ENCODE measurements at places on chromosomes 16 and 17. TPM values are rescaled to one million over a fixed set of nuclear protein-coding genes. Genes with fewer than 3 reads are reported as not detected.

DNA sequence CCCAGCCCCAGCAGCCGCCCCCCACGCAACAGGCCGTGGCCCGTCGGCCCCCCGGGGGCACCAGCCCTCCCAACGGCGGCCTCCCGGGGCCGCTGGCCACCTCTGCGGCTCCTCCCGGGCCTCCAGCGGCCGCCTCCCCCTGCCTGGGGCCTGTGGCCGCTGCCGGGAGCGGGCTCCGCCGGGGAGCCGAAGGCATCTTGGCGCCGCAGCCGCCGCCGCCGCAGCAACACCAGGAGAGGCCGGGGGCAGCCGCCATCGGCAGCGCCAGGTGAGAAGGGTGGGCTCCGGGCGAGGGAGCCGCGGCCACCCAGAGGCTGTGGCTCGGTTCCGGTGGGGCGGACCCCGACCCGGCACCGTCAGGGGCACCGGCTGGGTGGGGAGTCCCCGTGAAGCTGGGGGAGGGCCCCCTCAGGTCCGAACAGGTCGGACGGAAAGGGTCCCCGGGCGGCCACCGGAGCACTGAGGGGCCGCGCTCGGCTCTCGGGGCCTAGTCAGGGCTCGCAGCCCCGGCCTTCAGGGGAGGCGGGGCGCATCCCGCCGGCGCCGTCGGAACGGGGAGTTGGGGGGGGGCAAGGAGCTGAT lies 583 bp downstream of the ATXN2L start:
- no peak for DNase-seq

- no peak for DNase-seq
These were observed 42.9 kb downstream of the SYT17 start for GRCh38 chr16:19210968-19211367.

DNA sequence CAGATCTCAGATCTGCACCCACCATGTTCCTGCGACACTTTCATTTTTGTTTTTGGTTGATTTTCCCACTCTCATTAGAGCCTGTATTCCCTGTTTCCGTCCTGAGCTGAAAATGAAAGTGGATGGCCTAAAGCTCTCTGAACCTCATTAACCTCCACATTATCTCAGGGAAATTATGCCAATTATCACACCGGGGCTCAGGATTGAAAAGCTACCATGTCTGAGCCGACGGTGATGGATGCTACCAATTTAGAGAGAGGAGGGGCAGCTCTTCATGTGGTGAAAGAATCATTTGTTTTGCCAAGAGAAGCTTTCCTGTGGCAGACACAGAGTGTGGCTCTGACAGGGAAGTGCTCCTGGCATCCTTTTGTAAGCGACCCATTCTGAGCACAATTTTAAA lies 410.4 kb upstream of the CDH11 start:
- no peak for DNase-seq

GRCh38 chr16:76583466-76583865 lies 306.3 kb downstream of the CNTNAP4 start:
- DNase-seq: no peak

- DNase-seq: no peak
These were observed 70.3 kb downstream of the CMC2 start for GRCh38 chr16:80936410-80936809.

The PRRT2 gene
- total RNA-seq: 2.1 TPM

- DNase-seq: no peak
These were observed 1.2 kb upstream of the TLCD3B start for GRCh38 chr16:30032083-30032819.

GRCh38 chr16:30914830-30915229 lies 8.5 kb upstream of the FBXL19 start:
- no peak for DNase-seq

The DLX3 gene
- not detected for total RNA-seq

DNA sequence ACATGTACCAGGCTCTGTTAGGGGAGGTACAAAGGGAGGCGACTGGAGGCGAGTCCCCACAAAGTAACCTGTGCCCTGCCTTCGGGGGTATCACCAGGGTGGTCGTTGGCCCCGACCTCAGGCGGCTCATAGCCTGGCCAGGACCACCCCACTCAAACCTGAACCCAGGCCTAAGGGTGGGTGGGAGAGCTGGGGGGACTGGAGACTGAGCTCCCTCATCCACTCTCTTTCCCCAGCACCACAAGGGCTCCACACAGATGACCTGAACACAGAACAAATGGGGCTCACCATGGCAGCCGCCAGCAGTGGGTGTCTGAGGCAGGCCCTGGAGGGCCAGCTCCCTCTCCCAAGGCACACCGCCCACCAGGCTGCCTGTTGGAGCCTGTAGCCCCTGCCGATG lies 120.6 kb upstream of the TNRC6C start:
- no peak for DNase-seq

DNA sequence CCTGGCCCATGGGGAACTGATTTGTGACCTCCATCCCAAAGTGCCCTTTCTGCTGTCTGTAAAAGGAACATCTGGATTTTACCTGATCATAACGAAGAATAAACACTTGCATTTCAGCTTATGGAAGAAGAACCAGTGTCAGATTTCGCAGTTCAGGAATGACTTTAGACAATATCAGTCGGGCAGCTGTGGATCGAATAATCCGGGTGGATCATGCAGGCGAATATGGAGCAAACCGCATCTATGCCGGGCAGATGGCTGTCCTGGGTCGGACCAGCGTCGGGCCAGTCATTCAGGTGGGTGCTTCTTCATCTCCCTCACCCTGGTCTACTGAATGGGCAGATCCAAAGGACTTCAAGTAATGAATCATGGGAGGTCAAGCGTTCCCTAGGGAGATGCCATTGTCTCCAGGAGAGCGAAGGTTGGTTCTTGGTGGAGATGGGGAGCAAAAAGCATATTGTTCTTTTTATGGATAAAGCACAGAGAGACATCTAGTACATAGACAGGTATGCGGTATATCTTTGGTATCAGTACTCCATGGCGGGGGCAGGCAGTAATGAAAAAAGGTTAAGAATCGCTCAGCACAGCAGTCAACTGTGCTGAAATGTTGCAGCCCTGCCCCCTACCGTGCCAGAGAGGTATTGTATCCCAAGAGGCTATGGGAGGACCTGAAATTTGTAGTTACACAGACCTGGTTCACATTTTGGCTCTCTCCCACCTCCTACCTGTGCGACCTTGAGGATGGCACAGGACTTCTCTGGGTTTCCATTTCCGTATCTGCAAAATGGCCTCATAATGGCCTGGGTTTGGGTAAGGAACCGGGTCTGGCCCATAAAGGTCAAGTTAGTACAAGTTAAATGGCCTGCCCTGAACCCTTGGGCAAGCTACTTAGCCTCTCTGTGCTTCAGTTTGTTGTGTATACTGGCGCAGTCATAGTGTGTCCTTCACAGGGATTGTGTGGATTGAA lies 4.7 kb downstream of the COQ7 start:
- DNase-seq: no peak

DNA sequence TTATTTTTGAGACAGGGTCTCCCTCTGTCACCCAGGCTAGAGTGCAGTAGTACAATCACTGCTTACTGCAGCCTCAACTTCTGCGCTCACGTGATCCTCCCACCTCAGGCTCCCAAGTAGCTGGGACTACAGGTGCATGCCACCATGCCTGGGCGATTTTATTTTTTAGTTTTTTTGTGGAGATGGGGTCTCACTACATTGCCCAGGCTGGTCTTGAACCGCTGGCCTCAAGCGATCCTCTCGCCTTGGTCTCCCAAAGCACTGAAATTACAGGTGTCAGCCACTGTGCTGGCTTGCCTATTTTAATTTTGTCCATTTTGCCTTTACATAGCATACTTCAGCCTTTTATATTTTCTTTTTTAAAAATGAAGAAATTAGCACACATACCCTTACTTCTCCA lies 51.2 kb downstream of the TTC19 start:
- DNase-seq: no peak

DNA sequence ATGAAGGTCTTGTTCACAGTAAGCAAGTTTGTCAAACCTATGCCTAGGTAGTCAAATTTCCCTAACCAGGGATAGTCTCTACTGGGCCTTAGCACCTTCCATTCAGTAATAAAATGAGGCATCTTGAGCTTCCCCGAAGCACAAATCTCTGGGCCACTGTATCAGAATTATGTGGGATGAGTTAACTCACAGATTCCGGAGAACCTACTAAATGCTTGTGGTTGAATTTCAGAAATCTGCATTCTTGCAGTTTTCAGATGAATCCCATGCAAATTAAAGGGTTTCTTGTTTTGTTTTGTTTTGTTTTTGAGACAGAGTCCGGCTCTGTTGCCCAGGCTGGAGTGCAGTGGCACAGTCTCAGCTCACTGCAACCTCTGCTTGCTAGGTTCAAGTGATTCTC lies 478.8 kb upstream of the HSBP1 start:
- no peak for DNase-seq

DNA sequence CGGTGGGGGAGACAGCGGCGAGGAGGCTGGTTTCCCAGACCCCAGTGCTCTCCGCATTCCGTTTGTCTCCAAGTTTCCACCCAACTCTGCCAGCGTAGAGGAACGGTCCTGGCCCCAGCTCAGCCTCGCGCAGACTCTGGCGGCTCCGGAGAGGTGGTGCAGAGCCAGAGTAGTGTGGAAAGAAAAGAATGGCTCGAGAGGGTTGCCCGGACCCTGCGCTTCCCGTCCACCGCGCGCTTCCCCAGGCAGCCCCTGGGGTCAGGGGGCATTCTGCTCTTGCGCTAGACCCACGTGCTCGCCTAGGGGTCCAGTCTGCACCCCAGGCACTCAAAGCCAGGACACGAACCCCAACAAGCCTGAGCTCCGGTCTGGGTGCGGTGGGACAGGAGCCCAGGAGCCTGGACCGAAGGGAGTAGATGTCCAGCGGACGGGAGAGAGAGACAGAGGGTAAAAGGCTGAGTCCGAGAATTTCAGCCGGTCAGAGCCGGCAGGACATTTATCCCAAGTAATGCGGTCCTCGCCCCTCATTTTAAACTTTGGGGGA lies 3.8 kb downstream of the PMP22 start:
- DNase-seq: no peak

GRCh38 chr17:45380046-45380765 lies 52.5 kb downstream of the ARHGAP27 start:
- DNase-seq: no peak

The ZNF764 gene
- total RNA-seq: 11.4 TPM

DNA sequence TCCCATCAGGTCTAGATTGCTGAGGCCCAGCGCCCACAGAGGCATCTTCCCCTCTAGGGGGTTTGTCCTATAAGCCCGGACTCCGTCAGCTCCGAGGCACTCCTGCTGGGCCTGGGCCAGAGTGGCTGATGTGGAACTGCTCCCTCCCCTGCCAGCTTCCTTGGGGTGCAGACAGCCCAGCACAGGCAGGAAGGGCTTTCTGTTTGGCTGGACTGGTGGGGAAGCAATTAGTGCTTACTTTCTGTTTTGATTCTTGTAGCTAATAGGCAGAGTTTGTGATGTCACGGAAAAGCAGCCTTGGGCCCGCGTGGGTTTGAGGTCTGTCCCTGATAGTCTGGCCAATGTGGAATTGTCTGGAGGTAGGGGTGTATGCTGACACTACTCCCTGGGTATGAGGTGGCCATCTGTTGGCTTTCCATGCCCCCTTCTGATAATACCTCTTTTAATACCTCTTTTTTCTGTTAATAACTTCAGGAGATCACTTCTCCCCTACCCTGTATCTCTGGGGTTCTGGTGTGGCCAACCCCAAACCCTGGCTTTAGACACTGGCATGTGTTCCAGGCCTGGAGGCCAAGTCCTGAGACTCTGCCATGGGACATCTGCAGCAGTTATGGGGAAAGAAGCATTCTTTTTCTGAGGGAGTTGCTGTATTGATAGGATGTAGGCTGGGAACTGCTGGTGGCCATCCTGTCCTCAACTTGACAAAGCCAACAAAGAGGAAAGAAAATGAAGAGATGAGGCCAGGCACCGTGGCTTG lies 190.9 kb downstream of the RAB11FIP4 start:
- DNase-seq: no peak

- no peak for DNase-seq
These were observed 48.9 kb downstream of the SLFN5 start for GRCh38 chr17:35291802-35292201.

GRCh38 chr16:21989133-21989532 lies 11.8 kb downstream of the PDZD9 start:
- no peak for DNase-seq

The NPB gene
- total RNA-seq: 0.51 TPM

GRCh38 chr17:38749223-38750043 lies 1.3 kb upstream of the PCGF2 start:
- DNase-seq: peak; percentile 96

The ZNF286A gene
- total RNA-seq: 13.8 TPM

The ZP2 gene
- total RNA-seq: not detected

- no peak for DNase-seq
These were observed 468.0 kb upstream of the RBFOX1 start for GRCh38 chr16:6864671-6865070.

- DNase-seq: no peak
These were observed 278.3 kb upstream of the CCL2 start for GRCh38 chr17:33976831-33977230.

The AXIN1 gene
- 13.5 TPM for total RNA-seq

The CDRT15L2 gene
- total RNA-seq: not detected

DNA sequence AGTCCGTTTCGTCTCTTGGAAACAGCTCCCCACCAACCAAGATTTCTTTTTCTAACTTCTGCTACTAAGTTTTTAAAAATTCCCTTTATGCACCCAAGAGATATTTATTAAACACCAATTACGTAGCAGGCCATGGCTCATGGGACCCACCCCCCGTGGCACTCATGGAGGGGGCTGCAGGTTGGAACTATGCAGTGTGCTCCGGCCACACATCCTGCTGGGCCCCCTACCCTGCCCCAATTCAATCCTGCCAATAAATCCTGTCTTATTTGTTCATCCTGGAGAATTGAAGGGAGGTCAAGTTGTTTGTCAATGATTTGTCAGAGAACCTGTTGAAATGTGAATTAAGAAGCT lies 48.2 kb downstream of the IL21R start:
- no peak for DNase-seq

The TNFRSF13B gene
- total RNA-seq: not detected

DNA sequence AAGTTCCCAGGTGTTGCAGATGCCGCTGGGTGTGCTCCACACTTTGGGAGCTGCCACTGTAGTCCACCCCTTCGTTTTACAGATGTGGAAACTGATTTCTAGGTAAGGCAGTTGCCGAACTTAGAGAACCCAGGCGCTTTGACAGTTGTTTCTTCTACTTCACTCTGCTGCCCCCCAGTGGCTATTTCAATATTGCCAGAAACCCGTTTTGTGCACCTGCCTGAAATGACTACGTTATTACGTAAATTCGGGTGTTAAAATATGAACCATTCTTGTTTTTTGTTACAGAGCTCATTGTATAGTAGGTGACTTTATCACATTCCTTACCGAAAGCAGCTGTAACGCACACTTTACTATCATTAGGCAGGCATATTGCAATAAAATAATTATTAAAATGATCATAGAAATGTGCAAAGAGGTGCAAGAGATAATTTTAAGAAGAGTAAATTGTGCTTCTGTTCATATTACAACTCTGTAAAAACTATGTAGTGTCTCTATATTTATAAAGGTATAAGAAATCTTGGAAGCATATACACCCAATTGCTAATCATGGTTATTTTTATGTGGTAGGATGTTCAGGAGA lies 44.9 kb downstream of the OTOA start:
- DNase-seq: no peak

Data from cardiac septum (tissue), 1 donor.